ENCODE measurements at places on chromosomes 7 and 10.

DNA sequence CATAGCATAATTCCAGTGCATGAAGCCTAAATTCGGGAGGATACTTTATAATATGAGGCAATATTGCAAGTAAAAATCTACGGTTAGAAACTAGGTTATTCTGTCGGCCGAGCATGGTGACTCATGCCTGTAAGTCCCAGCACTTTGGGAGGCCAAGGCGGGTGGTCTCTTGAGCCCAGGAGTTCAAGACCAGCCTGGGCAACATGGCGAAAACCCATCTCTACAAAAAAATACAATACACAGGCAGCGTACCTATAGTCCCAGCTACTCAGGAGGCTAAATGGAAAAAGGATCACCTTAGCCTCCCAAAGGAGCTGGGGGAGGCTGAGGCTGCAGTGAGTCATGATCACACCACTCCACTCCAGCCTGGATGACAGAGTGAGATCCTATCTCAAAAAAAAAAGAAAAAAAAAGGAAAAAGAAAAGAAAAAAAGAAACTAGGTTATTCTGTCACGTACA lies 14.2 kb downstream of the SKAP2 start:
- DNase-seq, result no peak

GRCh38 chr10:68897336-68897741 lies 3.8 kb upstream of the DDX50 start:
- peak; percentile 53 for DNase-seq

- DNase-seq, result no peak
These were observed 95.9 kb downstream of the PHF14 start for GRCh38 chr7:11069591-11069990.

DNA sequence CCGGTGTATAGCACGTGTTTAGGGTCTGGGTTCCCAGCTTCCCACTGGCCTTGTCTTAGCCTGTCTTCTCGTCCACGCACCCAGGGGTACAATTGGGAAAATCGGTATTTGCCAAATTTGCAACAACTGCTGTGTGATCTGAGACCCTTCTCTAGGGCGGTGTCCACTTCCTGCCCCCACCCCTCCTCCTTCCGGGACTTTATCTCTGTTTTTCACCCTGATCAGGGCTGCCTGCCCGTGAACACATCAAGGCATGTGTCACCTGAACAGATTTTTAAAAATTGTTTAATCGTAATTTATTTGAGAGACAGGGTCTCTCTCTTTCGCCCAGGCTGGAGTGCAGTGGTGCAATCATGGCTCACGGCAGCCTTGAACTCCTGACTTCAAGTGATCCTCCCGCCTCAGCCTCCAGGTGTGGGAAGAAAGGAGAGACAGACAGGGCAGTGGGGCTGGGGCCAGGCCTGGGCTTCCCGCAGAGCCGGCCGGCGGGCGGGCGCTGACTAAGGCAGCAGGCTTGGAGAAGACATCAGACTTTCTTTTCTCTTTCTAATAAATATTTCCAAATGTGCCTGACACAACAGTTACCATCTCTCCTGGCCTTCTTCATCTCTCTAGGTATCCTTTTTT lies 27.5 kb downstream of the ELFN1 start:
- no peak for DNase-seq

DNA sequence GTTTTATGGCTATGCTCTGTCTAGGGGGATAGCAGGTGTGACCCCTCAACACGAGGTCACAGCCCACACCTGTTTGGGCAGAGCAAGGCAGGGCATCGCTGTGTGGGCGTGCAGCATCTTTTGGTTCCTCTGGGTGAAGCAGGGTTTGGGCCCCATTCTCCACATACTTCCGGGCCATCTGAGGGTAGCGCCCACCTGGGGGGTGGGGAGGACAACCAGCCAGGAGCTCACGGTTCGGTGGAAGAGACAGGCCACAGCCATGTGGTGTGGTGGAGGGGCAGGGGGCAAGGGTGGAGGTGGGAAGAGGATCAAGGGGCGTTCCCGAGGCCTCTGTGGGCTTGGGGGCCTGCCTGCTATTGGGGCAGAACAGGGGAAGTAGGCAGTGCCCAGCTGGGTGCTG lies 2.4 kb downstream of the SH2B2 start:
- DNase-seq, result no peak

DNA sequence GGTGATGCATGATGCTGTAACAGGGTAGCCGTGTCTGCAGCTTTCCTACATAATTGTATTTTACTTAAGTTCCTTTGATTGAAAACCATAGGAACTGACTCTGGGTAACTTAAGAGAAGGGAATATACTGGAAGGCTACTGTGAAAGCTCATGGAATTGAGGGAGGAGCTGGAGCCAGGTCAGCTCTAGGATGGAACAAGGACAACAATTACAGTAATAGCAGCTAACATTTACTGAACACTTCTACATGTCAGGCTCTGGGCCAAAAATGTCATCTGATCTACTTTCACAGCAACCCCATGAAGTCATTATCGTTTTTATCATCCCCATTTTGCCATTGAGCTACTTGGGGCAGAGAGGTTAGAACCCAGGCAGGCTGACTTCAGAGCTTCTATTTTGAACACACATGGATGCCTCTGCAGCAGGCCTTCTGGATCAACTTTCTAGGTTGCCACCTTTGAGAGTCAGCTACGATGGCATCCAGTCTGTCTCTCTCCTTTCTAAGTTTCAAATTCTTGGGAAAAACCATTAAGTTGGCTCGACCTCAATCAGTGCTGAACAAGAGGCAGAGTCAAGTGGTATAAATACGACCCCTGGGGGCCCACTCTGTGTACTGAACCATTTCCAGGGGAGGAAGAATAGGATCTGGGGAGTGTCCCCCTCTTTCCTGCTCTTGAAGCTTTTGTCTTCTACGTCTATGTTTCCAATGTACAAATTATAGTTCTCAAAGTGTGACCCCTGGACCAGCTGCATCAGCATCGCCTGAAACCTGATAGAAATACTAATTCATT lies 272.3 kb upstream of the PLPP4 start:
- no peak for DNase-seq

DNA sequence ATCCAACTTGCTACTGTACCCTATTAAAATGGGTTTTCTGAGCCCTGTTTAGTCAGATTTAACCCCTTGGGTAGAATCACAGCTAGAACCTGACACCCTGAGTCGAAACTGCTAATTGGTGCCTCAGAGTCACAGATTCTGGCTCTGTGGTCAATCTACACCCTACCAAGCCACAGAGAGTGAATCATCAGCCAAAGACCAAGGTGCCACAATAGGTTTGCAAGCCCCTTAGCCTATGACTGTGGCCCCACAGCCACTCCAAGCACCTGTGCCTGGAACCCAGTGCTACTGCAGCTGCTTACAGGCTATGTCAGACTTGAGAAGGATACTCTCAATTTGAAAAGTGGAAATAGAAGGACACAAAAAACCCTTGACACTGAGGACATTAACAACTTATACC lies 202.8 kb upstream of the KCND2 start:
- DNase-seq, result no peak

- no peak for DNase-seq
These were observed 115.1 kb upstream of the MEOX2 start for GRCh38 chr7:15801551-15801950.

- DNase-seq, result no peak
These were observed 12.2 kb upstream of the BMPR1A start for GRCh38 chr10:86744067-86744725.

DNA sequence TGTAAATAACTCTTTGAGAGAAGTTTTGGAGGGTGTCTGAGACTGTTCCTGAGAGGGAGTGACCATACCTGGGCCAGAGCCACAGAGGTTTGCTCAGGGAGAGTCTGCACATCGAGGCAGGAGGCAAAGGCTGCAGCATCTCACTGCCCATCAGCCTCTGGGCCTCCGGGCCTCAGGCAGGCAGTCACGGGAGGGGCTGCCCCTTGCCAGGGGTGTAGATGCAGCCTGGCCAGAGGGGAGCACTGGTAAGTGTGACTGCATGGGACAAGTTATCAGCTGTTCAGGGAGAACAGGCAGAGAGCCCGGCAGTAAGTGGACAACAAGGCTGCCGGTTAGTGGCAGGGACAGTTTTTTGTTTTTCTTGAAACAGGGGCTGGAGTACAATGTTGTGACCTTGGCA lies 55.9 kb downstream of the ZNF467 start:
- DNase-seq, result no peak

DNA sequence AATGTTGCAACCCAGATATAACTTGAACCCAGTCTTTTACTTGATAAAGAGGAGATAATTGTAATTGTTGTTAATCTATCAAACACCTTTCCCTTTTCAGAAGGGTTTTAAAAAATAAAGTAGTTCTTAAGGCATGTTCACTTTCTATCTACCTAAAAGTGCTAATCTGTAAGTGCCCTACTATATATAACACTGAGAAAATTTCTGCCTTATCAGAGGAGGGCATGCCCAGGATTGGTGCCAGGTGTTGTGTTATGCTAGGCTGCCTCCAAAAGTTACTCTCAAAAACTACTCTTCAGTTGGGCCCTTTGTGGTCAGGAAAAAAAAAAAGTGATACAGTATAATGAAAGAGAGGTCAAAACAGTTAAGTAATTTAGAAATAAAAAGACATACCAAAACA lies 36.3 kb downstream of the SMNDC1 start:
- no peak for DNase-seq

- peak; percentile 32 for DNase-seq
These were observed 15.0 kb downstream of the CDHR3 start for GRCh38 chr7:105978035-105978434.

DNA sequence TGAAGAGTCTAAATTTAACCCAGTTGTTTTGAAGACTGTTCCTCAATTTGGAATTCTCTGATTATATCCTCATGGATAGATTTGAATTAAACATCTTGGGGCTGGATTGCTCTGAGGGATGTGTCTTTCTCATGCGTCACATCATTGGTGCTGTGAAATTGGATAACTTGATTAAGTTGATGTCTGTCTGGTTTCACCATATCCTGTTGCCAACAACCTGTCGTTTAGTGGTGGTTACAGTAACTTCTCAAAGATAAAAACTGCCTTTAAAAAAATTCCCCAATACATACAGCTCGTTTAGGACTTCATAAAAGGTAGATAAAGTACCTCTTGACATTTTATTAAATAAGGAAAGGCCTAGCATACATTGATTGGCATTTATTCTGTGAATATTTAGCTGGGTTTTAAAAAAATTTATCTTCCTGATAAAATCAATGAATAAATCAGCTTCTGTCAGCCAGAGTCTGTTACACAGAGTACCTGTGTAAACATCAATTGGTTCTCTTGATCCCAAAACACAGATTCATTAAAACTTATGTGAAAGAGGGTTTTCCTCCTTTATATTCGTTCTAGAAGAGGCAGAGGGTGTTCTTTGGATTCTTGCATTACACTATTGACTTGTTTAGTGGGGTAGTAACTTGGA lies 10.5 kb downstream of the CRCP start:
- DNase-seq, result no peak

DNA sequence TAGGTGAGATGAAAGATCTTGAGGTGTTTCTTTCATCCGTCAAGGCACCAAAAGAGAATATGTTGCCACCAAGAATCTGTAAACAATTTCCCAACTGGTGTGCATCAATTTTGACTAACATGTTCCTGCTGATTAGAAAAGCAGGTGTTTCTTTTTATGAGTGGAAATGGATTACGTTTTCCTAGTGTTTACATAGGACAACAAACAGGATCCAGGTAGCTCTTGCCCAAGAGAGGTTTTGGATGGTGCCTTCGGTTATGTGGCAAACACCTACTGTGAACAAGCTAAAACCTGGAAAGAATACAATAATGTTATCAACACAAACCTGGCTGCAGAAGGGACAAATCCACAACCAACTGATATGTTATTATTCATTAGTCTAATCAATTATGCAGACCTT lies 53.6 kb upstream of the WNT16 start:
- DNase-seq, result peak; percentile 78

DNA sequence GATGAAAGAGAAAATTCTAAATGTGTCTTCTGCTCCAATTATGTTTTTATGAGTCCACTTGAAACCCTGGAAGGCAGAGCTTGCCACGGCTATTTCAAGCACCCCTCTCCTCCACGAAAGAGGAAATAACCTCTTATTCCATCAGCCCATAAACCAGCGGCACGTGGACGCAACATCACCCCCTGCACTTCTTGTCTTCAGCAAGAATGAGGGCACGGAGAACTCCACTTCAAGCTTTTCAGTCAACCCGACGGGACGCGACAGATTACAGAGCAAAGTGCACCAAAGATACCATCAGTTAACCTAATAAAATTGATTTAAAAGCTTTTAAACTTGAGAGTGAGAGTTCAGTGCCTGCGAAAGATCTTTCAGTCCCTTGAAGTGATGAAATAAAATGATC lies 406.3 kb downstream of the GALNT17 start:
- no peak for DNase-seq

DNA sequence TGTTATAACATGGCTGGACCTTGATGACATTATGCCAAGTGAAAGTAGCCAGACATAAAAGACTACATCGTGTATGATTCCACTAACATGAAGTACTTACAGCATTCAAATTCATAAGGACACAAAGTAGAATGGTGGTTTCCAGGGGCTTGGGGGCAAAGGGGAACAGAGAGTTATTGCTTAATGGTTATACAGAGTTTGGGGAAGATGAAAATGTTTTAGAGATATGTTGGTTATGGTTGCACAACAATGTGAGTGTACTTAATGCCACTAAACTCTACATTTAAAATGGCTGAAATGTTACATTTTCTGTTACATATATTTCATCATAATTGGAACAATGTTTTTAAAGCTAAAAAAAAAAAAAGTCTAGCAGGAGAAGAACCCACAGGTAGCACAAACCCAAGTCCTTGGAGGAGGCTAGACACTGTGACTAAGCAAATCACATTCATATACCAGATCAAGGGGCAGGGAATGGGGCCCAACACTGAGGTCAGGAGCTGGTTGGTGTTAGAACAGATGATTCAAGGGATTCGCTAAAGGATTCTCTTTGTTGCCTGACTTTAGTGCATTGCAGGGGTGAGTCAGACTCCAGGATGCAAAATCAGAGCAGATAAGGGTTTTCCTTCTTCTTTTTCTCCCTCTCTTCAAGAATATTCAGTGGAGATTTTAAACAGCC lies 25.1 kb upstream of the AOAH start:
- no peak for DNase-seq

DNA sequence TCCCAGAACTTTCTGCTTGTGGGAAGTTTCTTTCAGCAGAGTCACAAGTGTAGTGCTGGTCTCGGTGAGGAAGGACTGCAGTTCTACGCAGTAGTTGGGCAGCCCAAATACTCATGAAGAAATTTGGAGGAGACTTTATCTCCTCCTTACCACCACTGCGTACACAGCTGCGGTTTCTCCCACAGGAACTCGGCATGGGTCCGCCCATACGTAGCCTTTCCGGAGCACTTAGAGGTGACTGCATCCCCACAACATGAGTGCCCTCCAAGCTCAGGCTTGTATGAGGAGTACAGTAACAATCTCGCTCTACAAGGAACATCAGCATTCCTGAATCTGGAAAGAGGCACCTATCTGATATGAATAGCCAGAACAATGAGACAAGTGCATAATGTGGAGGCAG lies 549.2 kb upstream of the SEMA3D start:
- DNase-seq, result no peak

DNA sequence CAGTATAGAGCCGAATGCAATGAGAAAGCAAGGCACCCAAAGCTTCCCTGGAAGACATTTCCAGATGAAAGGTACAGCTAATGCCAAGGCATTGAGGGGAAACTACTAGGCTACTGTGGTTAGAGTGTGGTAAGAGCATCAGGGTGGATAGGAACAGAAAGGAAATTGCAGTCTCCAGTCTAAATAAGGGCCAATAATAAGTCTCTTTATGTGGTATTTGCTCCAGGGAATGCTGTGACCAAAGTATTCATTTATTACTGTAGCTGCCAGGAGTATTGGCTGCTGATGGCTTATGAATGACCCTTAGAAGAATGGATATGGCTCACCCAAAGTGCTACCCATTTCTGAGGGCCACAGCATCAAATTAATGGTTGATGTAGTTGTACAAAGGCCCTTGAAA lies 30.1 kb upstream of the POT1 start:
- no peak for DNase-seq
